ENCODE measurements at places on chromosomes 2 and 18. TPM values are rescaled to one million over a fixed set of nuclear protein-coding genes. Genes with fewer than 3 reads are reported as not detected.

DNA sequence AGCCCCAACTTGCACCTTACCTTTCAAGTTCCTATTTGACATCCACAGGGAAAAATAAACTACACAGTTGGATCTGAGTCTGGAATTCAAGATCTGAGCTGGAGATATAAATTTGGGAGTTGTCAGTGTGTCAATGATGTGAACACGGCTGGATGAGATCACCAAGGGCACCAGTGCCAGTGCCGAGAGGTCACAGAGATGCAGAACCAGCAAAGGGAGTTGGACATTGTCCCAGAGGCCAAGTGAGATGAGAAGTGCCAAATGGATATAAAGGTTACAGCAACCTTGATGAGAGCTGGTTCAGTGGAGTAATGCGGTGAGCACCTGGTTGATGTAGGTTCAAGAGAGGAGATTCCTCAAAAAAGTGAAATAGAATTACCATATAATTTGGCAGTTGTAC lies 24.8 kb downstream of the LRRFIP1 start:
- H3K36me3 ChIP-seq, result no peaks in the 10 kb centered on the region
- H3K4me1 ChIP-seq, result peaks cover 10% of the 10 kb centered on the region
- H3K27me3 ChIP-seq, result no peaks in the 10 kb centered on the region
- H3K27ac ChIP-seq, result no peak overlapping the region

DNA sequence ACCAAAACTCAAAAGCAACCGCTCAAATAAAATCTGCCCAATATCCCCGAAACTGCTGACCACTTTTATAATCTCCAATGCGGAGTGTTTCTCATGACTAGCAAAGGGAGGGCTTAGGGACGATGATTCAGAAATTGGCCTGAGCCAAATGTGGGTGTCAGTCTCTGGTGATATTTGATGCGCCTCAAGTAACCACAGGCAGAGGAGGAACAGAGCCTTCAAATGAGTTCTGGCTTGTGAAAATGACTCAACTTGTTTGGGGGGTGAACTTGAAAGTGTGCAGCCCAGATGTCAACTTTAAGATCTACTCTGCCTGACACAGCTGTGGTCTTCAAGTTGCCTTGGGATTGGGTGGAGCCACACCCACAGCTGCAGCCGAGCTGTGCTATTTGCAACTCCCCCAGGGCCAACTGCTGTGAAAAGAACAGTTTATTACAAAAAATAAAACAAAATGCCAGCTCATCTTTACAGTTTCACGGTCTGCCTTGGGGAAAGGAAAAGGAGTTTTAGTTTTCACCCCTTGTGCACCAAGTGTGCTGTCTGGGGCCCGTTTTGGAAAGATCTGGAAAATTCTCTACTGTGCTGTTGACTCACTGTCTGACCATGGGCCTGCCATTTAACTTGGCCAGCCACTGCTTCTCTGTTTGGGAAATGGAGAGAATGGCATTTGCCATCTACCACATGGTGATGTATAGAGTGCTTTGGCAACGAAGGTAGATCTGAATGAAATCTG lies 222.1 kb downstream of the MTX2 start:
- H3K27ac ChIP-seq, result no peak overlapping the region
- H3K36me3 ChIP-seq, result no peaks in the 10 kb centered on the region
- no peaks in the 10 kb centered on the region for H3K4me1 ChIP-seq
- no peak overlapping the region for H3K4me3 ChIP-seq
- H3K27me3 ChIP-seq, result no peaks in the 10 kb centered on the region
- DNase-seq, result no peak

- DNase-seq, result no peak
- H3K36me3 ChIP-seq, result no peaks in the 10 kb centered on the region
- H3K27ac ChIP-seq, result no peak overlapping the region
- H3K4me1 ChIP-seq, result peaks cover 4% of the 10 kb centered on the region
- no peaks in the 10 kb centered on the region for H3K27me3 ChIP-seq
These were observed 343.8 kb downstream of the PID1 start for GRCh38 chr2:228927028-228928010.

GRCh38 chr2:105104208-105104731 lies 66.4 kb downstream of the MRPS9 start:
- no peak overlapping the region for H3K27ac ChIP-seq
- no peaks in the 10 kb centered on the region for H3K27me3 ChIP-seq
- H3K4me1 ChIP-seq, result no peaks in the 10 kb centered on the region
- no peak for DNase-seq

DNA sequence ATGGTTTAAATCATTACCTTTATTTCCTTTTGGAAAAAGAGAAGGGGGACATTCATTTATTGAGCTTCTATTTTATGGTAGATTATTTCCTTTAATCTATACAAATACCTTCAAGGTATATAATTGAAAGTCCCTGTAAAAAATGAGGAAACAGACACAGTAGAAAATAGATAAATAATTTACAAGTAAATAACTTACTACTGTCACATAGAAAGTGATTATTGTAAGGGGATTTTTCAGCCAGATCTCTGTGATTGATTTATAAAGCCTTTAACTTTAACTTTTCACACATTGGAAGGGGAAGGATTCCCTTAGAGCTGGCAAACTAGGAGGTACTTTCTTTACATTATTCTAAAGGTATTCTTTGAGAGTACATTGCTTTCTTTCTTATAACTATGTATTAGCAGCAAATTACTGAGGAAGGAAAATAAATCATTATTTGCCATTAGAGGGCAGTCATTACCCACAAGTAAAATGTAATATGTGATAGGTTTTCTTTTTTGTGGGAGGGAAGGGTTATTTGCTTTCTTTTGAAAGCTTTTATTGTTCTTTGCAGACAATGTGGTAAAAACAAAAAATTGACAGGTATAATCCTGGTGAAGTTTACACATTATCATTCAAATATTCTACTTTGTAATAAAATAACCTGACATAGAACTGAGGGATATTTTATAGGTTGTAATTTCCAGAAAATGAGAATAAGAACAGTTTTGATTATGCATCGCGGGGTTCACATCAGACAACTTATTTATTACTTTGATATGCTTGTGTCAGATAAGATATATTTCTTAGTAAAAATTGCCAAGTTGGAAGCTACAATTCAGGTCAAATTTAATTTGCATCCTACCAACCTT lies 24.8 kb upstream of the RPE start:
- no peaks in the 10 kb centered on the region for H3K27me3 ChIP-seq
- H3K4me1 ChIP-seq, result no peaks in the 10 kb centered on the region
- H3K4me3 ChIP-seq, result no peak overlapping the region

DNA sequence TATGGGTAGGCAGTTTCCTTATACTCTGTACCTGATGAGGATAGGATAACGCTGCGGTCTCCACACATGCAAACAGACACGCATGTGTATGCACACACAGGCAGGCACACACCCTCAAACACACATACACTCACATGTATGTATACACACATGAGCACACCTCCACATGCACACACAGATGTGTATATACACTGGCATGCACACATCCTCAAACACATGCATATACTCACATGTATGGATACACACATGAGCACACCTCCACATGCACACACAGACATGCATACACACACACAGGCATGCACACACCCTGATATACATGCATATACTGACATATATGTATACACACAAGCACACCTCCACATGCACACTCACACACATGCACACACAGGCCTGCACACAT lies 267.8 kb upstream of the HDAC4 start:
- no peaks in the 10 kb centered on the region for H3K27me3 ChIP-seq
- no peak overlapping the region for H3K4me3 ChIP-seq

DNA sequence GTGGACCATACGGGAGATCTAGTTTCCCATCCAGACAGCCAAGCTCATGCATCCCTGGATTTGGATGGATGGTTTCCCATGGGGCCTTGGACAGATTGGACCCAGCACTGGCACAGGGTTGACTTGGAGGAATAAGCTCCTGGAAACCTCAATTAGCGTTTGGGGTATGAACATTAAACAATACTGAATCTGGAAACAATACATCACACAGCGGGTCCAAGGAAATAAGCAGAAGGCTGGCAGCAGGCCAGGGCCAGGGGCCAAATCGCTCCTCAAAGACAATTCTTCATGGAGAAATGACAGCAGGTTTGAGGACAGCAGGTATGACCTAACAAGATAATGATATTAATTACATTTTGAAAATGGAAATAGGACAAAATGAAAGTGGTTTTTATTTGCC lies 540.6 kb downstream of the RIT2 start:
- no peaks in the 10 kb centered on the region for H3K36me3 ChIP-seq
- H3K27me3 ChIP-seq, result no peaks in the 10 kb centered on the region
- no peak for DNase-seq
- H3K4me3 ChIP-seq, result no peak overlapping the region
- H3K4me1 ChIP-seq, result no peaks in the 10 kb centered on the region
- no peak overlapping the region for H3K27ac ChIP-seq

MAP3K19 gene
- total RNA-seq, result not detected

GRCh38 chr18:77948567-77948966 lies 698.9 kb downstream of the GALR1 start:
- H3K36me3 ChIP-seq, result no peaks in the 10 kb centered on the region
- no peaks in the 10 kb centered on the region for H3K27me3 ChIP-seq
- H3K4me1 ChIP-seq, result no peaks in the 10 kb centered on the region
- H3K27ac ChIP-seq, result no peak overlapping the region
- DNase-seq, result no peak
- no peak overlapping the region for H3K4me3 ChIP-seq

DNA sequence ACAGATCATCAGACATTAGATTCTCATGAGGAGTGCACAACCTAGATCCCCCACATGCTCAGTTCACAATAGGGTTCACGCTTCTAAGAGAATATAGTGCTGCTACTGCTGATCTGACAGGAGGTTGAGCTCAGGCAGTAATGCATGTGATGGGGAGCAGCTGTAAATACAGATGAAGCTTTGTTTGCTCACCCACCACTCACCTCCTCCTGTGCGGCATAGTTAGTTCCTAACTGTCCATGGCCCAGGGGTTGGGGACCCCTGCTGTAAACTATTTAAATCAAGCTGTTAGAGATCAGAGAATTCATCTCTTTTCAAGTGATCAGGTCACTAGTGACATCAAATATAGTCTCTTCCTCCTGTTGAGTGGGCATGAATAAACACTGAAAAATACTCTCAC lies 88.8 kb upstream of the ACVR2A start:
- no peaks in the 10 kb centered on the region for H3K36me3 ChIP-seq
- H3K27ac ChIP-seq, result no peak overlapping the region
- no peak for DNase-seq
- no peaks in the 10 kb centered on the region for H3K27me3 ChIP-seq
- no peaks in the 10 kb centered on the region for H3K4me1 ChIP-seq

CBLN2 gene
- total RNA-seq, result not detected

GRCh38 chr2:239269916-239270315 lies 130.9 kb downstream of the HDAC4 start:
- peaks cover 48% of the 10 kb centered on the region for H3K4me1 ChIP-seq
- DNase-seq, result no peak
- H3K27ac ChIP-seq, result no peak overlapping the region
- no peaks in the 10 kb centered on the region for H3K27me3 ChIP-seq
- H3K4me3 ChIP-seq, result no peak overlapping the region

DNA sequence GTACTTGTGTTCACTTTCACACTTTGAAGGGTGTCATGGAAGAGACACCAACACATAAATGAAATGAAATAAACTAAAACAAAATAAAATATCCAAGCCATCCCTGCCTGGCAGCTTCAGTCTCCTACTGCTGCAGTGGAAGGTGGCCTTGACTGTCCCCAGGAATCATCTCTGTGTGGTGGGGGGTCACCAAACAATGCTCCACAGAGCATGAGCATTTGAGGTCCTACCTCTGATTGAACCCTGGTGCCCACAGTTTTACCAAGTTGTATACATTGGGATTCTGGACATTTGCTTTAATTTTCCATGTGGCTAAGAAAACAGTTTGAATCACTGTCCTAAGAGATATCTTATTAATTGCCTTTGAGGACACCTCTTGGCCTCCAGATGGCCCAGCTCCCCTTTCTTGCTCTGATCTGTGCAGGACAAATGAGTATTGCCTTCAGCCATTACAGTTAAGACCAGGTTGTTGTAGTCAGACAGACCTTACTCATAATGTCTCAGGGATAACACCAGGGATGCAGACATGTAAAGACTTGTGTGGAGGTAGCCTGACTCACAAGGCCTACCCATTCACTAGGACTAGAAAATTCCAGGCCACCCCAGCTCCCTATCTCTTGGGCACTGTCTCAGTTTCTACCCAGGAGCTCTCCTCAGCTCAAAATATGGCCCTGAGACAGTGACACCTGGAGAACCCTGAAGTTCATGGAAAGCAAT lies 195.0 kb downstream of the MYCN start:
- no peak overlapping the region for H3K27ac ChIP-seq
- no peak overlapping the region for H3K4me3 ChIP-seq
- no peak for DNase-seq
- H3K4me1 ChIP-seq, result no peaks in the 10 kb centered on the region
- no peaks in the 10 kb centered on the region for H3K36me3 ChIP-seq

DNA sequence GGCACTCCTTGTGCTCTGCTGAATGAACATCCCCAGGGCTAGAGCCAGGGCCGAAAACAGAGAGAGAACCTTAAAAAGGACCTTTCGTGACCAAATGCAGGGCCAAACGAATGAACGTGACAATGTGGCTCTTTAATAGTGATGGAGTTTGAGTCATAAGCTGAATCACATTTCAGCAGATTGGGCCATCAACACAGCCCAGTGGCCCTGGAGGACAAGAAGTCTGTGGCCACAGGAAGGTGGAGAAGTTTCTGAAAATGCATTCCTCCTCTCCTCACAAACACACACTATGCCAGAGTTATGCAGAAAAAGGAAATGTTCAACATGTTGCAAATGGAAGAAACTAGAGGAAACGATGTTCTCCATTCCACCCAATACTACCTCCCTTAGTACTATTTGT lies 415.8 kb downstream of the HRH4 start:
- H3K27ac ChIP-seq, result no peak overlapping the region

GRCh38 chr2:121021685-121022084 lies 263.3 kb downstream of the TFCP2L1 start:
- no peaks in the 10 kb centered on the region for H3K36me3 ChIP-seq
- no peak for DNase-seq
- peaks cover 9% of the 10 kb centered on the region for H3K4me1 ChIP-seq
- no peak overlapping the region for H3K4me3 ChIP-seq

TNFAIP6 gene
- total RNA-seq, result 12.0 TPM

ZNF396 gene
- total RNA-seq, result 0.95 TPM

TANK gene
- total RNA-seq, result 86.8 TPM

ARHGEF4 gene
- total RNA-seq, result 2.8 TPM

LIPT1 gene
- total RNA-seq, result 9.5 TPM

SAP130 gene
- total RNA-seq, result 24.3 TPM

TCF7L1 gene
- total RNA-seq, result 8.8 TPM

IGFBP5 gene
- 2,105 TPM for total RNA-seq

DNA sequence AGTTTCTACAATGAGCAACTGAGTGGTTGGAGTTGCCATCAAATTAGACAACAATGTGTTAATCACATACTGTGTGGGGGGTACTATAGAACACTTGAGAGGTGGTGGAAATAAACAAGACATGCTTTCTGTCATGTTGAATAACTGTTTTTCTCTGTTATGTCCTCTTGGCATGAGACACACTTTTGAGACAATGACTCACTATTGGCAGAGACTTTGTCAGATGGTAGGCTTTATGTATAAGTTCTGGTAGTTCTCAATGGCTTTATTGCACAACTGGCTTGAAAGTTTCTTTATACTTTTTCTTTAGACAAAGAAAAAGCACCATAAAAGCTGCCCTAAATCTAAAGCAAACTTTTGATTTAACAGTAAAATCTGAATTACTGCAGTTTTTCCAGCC lies 578.7 kb downstream of the ADCYAP1 start:
- no peaks in the 10 kb centered on the region for H3K27me3 ChIP-seq
- no peak overlapping the region for H3K27ac ChIP-seq
- H3K4me3 ChIP-seq, result no peak overlapping the region
- no peak for DNase-seq
- no peaks in the 10 kb centered on the region for H3K4me1 ChIP-seq
- no peaks in the 10 kb centered on the region for H3K36me3 ChIP-seq
